ENCODE measurements at places on chromosomes 1 and 21.

- no peak for DNase-seq
Observed at GRCh38 chr1:3799976-3800685, 3.8 kb upstream of the LRRC47 start.

- DNase-seq = no peak
Observed at GRCh38 chr1:56920591-56921001, 45.2 kb downstream of the C8B start.

DNA sequence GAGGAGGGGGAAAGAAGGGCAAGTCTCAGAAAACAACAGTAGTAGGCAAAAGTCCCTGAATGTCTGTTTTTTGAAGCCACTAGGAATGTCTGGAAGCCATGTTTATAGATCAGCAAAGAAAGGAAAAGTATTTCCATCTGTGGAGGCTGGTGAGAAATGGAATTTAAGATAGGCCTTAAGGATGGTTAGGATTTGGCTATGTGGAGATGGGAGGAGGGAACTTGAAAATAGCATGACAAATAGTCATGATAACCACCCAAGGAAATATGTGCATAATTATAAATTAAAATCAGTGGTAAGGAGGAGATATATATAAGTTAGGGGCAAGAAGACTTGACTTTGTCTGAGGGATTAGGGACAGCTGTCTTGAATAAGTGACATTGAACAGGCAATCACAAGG is 33.8 kb upstream of the FGGY start:
- DNase-seq = no peak

DNA sequence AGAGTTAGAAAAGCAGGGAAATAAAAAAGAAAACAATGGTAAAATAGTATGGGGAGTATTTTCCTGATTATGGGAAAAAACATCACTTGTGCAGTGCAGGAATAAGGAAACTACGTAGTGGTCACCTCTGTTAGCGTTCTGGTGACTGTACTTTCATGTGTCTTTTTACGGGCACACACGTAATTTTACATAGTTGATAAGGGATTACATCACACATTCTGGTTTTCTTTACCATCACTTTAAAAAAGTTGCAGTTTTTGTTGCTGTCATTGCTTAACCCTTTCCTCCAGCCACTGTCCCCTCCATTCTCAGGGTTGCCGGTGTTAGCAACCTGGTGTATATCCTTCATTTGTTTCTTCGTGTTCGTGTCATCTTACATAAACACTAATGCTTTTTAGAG is 35.1 kb downstream of the CNIH3 start:
- DNase-seq = no peak

DNA sequence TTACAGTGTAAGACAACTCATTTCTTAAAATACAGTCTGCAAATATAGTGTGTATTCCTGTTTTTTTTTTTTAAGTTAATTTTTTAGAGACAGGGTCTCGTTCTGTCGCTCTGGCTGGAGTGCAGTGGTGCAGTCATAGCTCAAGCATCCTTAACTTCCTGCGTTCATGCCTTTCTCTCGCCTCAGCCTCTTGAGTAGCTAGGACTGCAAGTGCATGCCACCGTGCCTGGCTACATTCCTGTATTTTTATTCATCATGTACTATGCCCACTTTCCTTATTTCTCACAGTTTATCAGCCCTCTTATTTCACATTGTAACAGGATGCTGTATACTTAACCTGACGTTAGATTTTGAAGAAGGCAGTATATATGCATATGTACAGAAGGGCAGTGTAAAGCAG is 26.7 kb downstream of the MIER1 start:
- DNase-seq = no peak

DNA sequence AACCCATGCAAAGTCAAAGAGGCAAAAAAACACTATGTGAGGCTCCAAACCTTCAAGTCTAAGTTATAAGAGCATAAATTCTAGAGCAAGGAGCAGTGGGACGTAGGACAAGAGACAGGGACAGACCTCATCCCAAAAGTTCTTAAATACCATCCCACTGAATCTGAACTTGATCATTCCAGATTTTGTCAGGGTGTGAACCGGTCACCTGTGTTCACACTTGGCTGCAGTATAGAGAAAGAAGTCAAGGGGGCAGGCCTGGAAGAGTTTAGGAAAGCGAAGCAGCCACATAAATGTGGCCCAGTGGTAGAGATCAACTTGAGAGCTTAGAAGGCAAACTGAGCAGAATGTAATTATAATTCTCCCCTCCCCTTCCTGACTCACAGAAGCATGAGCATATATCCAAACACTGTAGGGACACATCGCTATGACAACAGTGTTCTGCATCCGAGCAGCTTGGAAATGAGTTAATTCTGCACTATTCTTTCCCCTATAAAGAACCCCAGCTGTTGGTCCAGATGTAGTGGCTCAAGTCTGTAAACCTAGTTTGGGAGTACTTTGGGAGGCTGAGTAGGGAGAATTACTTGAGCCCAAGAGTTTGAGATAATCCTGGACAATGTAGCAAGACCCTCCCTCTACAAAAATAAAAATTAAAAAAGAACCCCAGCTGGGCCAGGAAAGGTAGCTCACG is 2.7 kb downstream of the AKR7A2 start:
- no peak for DNase-seq

DNA sequence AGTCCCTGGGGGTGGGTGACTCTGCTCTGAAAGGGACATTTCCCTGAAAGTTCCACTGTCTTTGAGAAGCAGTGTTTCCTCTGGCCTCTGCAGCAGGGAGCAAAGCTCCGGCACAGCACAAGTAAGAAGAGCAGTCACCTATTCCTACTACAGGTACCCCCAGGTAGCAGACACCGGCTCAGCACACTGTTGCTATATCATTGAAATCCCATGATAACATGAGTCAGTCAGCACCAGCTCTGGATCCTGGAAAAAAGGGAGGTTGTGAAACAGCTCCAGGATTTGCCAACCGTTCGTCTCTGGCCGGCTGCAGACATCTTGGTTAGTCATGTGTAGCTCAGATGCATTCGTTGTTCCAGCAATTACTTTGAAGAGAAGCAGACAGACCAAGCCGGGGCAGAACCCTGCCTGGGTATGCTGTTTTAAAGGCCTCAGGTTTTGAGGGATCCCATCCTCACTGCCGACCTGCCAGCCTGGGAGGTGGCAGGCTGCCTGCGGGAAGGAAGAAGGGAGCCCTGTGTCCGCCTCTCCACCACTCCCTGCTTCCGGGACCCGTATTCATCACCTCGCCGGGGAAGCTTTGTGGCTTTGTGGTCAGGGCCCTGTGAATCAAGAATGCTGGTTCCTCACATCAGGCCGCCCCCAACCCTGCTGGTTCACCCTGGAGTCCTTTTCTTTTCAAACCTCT is 139.2 kb downstream of the CLIC6 start:
- peak; percentile 89 for DNase-seq

- DNase-seq = no peak
Observed at GRCh38 chr1:95127380-95127779, 10.2 kb downstream of the TLCD4 start.

GRCh38 chr1:2489615-2490014 is 13.5 kb downstream of the PLCH2 start:
- no peak for DNase-seq

GRCh38 chr1:205994346-205994745 is 8.8 kb downstream of the RAB7B start:
- DNase-seq = no peak

DNA sequence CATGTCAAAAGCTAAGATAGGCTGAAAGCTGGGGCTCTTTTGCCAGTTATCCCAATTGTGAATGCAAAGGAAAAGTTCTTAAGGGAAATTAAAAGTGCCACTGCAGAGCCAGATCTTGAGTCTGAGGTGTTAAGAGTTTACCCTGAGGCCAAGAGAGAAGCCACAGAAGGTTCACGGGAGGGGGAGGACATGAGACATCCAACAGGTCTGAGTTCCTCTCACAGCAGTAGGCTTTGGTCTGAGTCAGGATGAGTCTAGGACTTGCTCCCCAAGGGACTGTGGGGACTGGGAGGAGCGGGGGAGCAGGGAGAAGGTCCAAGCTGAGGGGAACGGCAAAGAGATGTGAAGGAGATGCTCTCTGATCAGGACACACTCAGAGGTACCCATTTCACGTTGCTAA is 411.2 kb upstream of the CAMK1G start:
- no peak for DNase-seq

- DNase-seq = no peak
Observed at GRCh38 chr1:244060686-244061085, 9.6 kb downstream of the ZBTB18 start.

- peak; percentile 52 for DNase-seq
Observed at GRCh38 chr1:163307479-163308171, 14.1 kb upstream of the NUF2 start.

GRCh38 chr1:34149501-34149900 is 15.5 kb downstream of the CSMD2 start:
- no peak for DNase-seq
